Glutamatergic neuron (in vitro differentiated cells): ENCODE measurements at places on chromosomes 3 and 15.

DNA sequence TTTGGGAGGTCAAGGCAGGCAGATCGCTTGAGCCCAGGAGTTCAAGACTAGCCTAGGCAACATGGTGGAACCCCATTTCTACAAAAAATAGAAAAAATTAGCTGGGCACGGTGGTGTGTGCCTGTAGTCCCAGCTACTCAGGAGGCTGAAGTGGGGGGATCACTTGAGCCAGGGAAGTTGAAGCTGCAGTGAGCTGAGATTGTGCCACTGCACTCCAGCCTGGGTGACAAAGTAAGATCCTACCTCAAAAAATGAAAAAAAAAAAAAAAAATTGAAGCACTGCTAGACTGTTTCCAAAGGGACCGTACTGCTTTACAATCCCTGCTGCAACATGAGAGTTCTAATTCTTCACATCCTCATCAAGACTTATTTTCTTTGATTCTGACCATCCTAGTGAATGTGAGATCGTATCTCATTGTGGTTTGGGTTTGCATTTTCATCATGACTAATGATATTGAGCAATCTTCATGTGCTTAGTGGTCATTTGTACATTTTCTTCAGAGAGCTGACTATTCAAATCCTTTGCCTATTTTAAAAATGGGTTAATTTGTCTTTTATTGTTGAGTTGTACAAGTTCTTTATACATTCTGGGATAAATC is 10.8 kb downstream of the CMTM8 start:
- DNase-seq, result no peak

DNA sequence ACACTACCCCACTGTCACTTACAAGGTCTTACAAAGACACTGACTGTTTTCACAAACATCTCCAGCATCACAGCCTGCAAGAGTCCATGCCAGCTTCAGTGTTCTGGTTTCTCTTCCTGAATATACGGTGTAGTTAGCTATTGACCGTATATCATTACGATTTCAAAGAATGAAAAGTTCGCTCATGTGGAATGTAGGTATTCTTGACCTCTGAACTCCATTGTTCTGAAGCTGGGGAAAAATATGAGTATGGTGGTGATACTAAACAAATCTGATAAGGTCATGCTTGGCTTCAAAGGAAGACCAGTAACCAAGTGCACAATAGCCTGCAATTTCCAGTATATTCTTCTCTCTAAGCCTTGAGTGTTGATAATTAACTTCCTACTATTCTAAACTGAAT is 315.7 kb upstream of the WNT5A start:
- DNase-seq, result no peak

GRCh38 chr3:81462921-81463320 is 298.5 kb downstream of the GBE1 start:
- no peak for DNase-seq

- no peak for DNase-seq
Measured at GRCh38 chr3:85255949-85256348, 297.2 kb downstream of the CADM2 start.

GRCh38 chr3:122496508-122496907 is 18.2 kb downstream of the KPNA1 start:
- DNase-seq, result no peak

GRCh38 chr15:100229181-100230163 is 112.3 kb downstream of the ADAMTS17 start:
- no peak for DNase-seq

DNA sequence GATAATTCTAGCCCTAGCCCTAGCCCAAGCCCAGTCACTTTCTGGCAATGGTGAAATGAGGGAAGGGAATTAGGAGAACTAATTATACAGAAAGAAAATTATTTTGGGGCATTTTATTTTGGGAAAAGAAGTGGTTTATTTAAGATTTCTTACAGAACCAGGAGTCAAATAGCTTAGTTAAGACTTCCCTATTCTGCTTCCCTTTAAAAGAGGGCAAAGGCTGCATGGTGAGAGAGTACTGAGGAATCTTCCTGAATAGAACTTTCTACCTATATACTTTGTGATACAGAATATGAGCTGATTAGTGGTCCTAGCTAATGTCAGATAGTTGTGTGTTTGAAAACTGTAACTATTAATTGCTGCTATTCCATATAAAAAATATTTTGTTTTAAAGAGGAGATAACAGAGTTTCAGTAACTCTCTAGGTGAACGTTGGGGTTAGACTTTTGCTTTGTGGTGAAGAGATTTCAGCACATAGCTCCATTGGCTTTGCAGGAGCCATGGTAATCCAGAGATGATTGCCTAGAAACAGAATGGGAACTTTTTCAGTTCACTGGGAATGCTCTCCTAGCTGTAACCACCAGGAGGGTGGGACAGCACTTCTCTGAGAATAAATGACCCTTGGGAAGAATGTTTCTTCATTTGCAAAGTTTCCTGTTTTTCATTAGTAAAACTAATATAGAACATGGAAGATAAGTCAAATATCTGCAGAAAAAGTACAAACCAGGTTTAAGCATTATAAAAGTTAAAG is 5.3 kb upstream of the GCSAM start:
- DNase-seq, result no peak
